ENCODE measurements at places on chromosomes 7 and 10. TPM values are rescaled to one million over a fixed set of nuclear protein-coding genes. Genes with fewer than 3 reads are reported as not detected.

GRCh38 chr7:123789817-123790216, 41.0 kb upstream of the WASL start:
- DNase-seq = no peak

- no peak for DNase-seq
Measured at GRCh38 chr10:118980870-118981269, 48.6 kb upstream of the NANOS1 start.

- DNase-seq = no peak
Measured at GRCh38 chr10:299512-299911, 164.3 kb downstream of the ZMYND11 start.

- DNase-seq = no peak
Measured at GRCh38 chr7:156927571-156928405, 21.7 kb upstream of the NOM1 start.

DNA sequence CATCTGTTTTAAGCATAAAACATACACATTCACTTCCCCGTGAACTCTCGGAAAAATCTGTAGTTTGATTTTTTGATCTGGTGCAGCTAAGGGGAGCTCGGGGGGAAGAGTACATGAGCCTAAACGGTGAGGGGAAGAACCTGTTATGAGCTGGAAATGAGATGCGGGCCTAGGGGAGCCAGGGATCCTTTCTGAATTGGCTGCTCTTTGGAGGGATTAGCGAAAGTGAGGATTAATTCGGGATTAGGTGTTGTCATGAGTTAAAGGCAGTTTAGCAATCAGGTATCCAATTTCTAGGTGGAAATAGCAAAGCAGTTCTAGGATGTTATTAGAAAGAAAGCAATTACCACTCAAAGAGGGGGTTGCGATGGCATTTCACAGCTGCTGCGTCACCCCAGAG, 51.1 kb upstream of the ADARB2 start:
- DNase-seq = no peak

DNA sequence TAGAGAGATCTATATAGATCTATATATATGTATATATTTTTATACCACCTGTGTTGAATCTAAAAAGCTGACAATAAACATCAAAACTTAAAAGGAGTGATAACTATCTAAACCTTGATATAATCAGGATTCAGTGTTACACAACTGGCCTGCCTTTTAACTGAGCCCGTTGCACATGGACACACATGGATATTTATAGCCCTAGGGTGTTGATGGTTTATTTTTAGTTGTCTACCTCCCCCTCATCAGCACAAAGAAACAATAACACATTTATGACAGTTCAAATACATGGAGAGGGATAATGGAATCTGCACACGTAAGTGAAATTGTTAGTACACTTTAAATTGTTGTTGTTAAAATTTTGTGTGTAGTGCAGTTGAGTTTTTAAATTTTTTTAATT, 336.9 kb downstream of the ZNF248 start:
- DNase-seq = no peak

- no peak for DNase-seq
Measured at GRCh38 chr7:133730360-133730759, 396.8 kb upstream of the LRGUK start.

DNA sequence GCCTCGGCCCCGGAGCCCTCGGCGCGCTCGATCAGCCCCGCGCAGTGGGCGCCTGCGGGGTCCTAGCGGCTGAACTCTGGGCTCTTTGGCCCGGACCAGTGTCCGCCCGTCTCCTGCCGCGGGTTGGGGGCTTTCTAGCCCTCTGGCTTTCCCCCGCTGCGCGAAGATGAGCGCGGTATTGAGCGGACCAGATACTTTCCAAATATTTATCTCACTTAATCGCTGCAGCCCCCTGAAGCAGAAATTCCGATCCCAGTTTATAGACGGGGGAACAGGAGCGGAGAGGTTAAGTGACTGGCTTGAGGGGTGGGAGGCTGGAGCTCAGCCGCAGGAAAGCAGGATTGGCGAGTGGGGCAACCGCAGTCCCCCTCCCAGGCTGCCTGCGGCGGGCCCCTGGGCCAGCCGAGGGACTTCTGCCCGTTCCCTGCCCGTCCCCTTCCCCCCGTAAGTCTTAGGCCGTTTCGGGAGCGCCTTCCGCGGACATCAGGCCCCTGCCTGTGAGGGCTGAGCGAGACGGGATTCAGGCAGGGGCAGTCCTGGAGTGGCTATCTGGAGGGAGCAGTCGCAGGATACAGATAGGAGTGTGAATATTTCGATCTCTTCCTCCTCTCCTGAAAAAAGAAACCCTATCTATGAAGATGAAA, 565 bp downstream of the STRIP2 start:
- DNase-seq = no peak

Gene GJD4
- total RNA-seq = not detected

Gene KIF11
- total RNA-seq = 1.4 TPM

- DNase-seq = no peak
Measured at GRCh38 chr10:93173967-93174845, 100.5 kb downstream of the CYP26A1 start.

Gene TSPAN12
- 29.5 TPM for total RNA-seq

- DNase-seq = no peak
Measured at GRCh38 chr7:143003393-143004051, 23.4 kb downstream of the OR9A2 start.

- no peak for DNase-seq
Measured at GRCh38 chr7:26441611-26442277, 150.1 kb downstream of the SNX10 start.

Gene SEPHS1
- total RNA-seq = 20.7 TPM

- DNase-seq = peak; percentile 91
Measured at GRCh38 chr7:5704534-5704922, 76.9 kb downstream of the RNF216 start.

DNA sequence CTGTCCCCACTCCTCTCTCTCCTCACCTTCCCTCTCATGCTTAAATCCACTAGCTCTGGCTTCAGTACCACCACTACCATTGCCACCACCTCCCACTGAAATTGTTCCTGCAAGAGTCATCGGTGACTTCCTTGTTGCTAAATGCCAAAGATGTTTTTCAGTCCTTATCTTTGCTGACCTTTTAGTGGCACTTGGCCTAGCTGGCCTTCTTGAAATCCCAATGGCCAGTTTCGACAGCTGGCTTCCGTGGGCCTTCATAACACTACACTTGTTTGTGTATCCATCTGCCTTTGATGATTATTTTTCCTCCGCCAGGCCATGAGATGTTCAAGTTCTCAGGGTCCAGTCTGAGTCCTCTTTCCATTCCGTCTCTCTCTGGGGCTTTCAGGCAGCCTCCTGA, 118.2 kb upstream of the NANOS1 start:
- no peak for DNase-seq

- DNase-seq = no peak
Measured at GRCh38 chr7:111942450-111943081, 263.6 kb downstream of the DOCK4 start.

DNA sequence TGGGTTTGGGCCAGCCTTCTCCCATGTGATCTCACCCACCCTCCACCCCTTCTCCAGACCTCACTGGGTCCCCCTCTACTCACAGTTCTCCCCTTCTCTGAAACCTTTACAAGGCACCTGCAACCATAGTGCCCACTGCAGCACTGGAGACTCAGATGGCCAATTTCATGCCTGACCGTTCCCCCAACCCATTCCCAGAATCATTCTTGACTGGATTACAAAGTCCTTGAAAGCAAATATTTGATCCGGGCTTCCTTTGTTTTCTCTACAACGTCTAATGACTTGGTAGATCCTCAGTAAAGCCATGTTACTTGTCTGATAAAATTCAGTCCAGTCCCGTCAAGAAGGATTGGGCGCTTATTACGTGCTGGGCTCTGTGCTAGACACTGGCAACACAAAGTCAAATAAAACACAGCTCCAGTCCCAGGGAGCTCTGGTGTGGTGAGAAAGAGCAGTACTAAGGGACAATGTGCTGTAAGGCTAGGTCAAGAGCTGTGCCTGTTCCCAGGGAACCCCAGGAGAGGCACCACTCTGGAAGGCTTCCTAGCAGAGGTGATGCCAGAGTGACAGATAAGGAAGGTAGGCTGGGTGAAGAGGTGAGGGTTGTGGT, 36.5 kb downstream of the SH3PXD2A start:
- no peak for DNase-seq

Gene ASIC3
- 1.1 TPM for total RNA-seq

DNA sequence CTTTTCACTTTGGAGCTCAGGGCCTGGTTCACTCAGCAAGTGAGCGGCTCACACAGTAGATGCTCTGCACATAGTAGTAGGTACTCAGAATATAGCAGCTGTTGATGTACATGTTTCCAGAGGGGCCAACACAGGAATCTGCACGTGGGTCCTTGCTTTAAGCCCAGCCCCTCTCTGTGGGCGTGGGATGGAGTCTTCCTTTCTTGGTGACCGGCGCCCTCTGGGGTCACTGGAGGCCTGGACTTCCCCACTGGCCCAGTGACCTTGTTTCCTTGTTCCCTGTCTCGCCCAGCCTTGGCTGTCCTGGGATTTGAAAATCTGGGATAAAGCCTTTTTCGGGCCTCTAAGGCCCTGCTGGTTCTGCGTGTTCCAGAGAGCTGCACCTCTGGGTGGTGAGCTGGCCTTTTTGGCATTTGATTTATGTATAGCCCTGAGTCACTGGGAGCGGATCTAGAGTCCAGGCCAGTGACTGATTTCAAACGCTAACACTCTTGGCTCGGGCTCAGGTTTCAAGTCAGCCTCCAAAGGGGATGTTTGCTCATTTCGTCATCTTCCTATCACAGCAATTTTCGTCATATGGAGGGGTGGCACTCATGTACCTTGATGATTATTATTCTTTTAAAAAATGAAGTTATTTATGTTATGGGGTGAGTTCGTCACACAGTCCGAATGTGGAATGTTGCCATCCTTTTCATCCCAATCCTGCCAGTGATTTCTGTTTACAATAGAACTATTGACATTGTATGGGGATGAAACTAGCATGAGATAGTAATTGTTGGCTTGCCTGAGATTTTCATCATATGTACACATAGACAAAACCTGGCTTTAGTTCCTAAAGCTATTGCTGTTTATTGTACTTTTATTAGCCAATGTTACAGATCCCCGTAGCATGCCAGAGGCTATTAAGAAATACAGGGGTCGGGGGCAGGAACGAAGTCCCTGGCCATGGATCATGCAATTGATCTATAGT, 65.5 kb downstream of the CUX1 start:
- peak; percentile 96 for DNase-seq

Gene TAS2R3
- total RNA-seq = not detected

DNA sequence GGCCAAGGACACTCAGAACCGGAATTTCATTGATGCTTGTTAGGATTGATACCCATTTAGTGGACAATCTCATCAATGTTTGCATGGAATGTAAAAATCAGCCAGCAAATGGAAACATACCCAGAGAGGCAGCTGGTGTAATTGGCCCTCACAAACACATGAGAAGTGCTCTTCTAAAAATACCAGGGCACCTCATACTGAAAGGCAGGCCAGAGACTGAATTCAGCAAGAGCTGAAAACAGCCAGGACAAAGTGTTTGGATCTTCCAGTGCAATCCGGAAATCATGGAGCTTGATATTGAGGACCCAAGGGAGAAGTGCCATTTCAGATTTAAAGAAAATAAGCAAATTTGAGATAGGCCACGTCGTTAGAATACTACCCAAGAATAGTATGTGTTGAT, 498.6 kb downstream of the GALNT17 start:
- DNase-seq = no peak

- DNase-seq = peak; percentile 69
Measured at GRCh38 chr7:15561835-15562234, at the start of gene AGMO. Gene AGMO (minus strand): TSS chr7:15562015.

Gene ADAM12
- total RNA-seq = 1.2 TPM

DNA sequence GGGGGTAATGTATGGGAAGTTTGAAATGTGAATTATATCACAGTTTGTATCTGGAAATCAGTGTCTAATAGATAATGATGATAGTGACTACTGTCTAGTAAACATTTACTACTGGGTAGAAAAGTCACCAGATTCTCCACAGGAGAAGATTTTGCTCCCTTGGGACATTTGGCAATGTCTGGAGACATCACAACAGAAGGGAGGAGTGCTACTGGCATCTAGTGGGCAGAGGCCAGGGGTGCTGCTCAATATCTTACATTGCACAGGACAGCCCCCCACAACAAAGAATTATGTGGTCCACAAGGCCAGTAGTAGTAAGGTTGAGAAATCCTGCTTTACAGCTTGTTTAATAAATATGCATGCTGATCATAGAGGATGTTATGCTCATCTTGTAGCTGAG, 92.3 kb upstream of the PRPS1L1 start:
- no peak for DNase-seq

Gene LLCFC1
- total RNA-seq = not detected

Gene AGBL3
- total RNA-seq = 1.9 TPM

Gene CHRM2
- 123 TPM for total RNA-seq

- no peak for DNase-seq
Measured at GRCh38 chr7:20541608-20542349, 73.7 kb upstream of the ABCB5 start.

Gene NPC1L1
- not detected for total RNA-seq

Gene SEMA3C
- total RNA-seq = 58.3 TPM

DNA sequence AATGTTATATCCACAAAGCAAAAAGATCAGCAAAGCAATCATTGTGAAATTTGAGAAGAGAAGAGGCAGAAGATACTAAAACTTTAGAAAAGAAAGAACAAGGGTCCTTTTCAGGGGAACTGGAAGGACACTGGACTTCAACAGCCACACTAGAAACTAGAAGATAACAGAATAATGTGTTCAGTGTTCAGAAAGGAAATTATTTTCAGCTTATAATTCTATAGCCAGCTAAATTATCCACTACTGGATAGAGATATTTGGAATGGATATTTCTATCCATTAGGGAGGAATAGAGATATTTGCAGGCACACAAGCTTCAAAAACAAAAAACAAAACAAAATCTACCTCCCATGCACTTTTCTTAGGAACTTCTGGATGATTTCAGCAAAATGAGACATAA, 12.8 kb downstream of the ANXA11 start:
- DNase-seq = no peak

GRCh38 chr10:117284716-117285494, 44.0 kb downstream of the SLC18A2 start:
- no peak for DNase-seq
